ENCODE measurements at places on chromosomes 13 and 19.

GRCh38 chr13:20270163-20270865 lies 38.2 kb upstream of the GJB6 start:
- DNase-seq: no peak

DNA sequence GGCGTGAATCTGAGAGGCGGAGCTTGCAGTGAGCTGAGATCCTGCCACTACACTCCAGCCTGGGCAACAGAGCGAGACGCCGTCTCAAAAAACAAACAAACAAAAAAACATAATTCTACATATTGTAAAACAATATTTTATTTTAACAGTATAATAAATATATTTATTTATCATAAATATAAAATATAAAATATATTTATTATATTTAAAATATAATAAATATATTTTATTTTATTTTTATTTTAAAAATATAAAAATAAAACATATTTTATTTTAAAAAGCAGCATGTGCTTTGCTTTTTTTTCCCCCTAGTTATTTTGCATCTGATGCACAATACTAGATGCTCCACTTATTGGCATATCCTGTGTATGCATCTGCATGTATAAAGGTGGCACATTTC lies 1634.6 kb upstream of the PCDH20 start:
- no peak for DNase-seq

DNA sequence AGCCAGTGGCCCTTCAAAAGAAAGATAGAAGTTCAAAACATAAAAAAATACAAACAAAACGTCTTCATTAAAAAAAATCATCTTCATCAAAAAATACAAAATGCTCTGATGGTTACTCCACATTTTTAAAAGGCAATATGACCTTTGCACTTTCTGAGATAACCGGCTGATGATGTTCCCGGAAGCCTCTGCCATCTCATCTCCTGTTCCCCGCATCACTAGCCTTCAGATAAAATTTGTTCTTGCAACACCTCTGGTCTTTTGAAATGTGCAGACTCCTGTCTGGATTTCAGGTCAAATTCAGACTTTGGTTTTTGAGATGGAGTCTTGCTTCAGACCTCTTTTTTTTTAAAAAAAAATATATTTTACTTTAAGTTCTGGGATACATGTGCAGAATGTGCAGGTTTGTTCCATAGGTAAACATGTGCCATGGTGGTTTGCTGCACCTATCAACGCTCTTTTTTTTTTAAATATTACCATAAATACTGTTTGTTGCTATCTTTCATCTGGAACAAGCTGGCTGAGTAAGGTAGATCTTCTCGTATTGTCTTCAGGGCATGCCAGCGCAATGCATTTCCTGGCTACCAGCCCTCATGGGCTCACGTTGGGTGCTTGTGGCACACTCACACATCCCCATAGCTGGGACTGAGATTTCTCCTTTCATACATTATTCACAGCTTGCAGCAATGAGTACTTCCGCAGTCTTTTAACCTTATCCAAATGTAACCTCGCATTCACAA lies 418.9 kb upstream of the ARGLU1 start:
- DNase-seq: no peak

DNA sequence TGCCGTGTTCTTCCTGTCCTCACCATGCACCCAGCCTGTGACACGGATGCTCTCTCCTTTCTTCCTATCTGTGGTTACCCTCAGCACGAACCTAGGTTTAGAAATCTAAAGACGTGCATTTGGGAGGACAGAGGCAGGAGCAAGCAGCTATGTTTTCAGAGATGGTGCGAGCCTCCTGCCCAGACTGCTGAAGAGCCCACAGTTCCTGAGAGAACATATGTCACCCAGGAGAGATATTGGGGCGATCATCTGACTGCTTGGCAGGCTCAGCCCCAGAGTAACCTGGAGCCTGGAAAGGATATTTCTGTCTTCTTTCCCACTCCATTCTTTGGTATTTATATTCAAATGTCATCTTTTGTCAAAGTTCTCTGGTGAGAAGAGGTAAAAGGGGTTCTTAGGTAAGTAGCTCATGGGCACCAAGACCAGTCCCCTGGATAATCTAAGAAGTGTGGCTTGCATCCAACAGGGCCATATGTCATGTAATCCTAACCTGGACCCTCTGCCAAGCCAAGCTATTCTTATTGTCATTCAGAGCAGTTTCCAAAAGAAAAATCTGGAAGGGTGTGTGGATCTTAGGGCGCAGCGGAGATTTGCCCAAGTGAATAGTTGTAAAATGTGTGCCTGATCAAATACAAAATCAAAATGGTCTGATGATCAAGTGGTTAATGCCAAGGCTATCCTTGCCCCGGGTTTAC lies 59.5 kb downstream of the FGF9 start:
- DNase-seq: no peak

GRCh38 chr19:14479309-14479974 lies 4.3 kb upstream of the PTGER1 start:
- DNase-seq: no peak

- DNase-seq: no peak
Observed at GRCh38 chr13:77305266-77305665, 21.6 kb downstream of the MYCBP2 start.

- peak; percentile 80 for DNase-seq
Observed at GRCh38 chr19:40613690-40614621, 12.8 kb downstream of the LTBP4 start.

GRCh38 chr19:57841122-57841763 lies 8.4 kb upstream of the ZNF587 start:
- DNase-seq: no peak

GRCh38 chr13:110187641-110188161 lies 119.3 kb downstream of the COL4A1 start:
- no peak for DNase-seq

GRCh38 chr19:48398102-48398374 lies 4.6 kb downstream of the GRIN2D start:
- DNase-seq: no peak

DNA sequence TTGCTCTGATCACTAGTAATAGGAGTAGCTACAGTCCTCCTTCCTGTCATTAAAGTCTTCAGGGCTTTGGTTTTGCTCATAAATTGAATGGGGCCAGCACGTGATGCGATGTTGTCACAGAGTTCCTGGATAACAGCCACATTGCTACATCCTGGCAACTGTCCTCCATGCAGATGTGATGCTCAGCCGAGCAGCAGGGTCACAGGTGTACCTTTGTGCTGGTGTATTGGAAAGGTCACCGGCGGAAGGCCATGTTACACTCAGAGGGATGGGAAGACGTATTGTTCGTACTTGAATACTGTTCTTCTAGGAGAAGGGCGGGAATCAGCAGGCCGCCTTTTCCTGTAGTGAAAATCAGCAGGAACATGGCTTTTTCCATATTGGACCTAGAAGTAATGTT lies 713.8 kb upstream of the GPC6 start:
- DNase-seq: no peak

- DNase-seq: no peak
Observed at GRCh38 chr19:12880551-12881171, 588 bp downstream of the DNASE2 start.

- DNase-seq: no peak
Observed at GRCh38 chr19:45276284-45276687, 25.2 kb downstream of the MARK4 start.

GRCh38 chr19:13408889-13409518 lies 97.3 kb downstream of the CACNA1A start:
- DNase-seq: no peak

GRCh38 chr13:66551128-66551527 lies 679.0 kb downstream of the PCDH9 start:
- DNase-seq: no peak

DNA sequence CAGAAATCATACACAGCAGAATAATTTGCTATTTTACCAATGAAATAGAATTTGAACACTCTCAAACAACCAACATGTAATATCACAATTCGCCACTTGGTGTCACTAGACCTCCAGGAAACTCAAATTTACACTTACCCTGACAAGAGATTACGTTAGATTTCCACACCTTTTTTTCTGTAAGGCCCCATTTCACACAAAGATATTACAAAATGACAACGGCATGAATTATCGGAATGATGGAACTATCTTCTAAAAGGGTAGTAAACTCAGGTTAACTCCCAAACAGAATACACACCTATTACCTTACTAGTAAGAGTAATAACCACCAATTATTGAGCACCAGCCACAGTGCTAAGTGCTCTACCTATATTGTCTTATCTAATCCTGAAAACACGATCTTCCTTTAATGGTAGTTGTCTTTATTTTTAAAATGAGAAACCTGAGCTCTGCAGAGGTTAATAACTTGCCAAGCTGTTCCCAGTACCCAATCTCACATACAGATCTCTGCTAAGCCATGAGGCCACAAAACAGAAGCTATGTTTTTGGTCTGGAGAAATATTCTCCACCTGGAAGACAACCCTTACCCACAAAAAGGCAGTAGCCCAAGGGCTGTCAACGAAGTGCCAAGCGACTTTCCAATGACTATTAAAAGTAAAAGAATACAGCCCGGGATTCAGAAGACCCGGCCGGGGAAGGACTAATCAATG lies 152.4 kb downstream of the DCLK1 start:
- no peak for DNase-seq

GRCh38 chr19:6059988-6060599 lies 50.2 kb downstream of the RFX2 start:
- no peak for DNase-seq

DNA sequence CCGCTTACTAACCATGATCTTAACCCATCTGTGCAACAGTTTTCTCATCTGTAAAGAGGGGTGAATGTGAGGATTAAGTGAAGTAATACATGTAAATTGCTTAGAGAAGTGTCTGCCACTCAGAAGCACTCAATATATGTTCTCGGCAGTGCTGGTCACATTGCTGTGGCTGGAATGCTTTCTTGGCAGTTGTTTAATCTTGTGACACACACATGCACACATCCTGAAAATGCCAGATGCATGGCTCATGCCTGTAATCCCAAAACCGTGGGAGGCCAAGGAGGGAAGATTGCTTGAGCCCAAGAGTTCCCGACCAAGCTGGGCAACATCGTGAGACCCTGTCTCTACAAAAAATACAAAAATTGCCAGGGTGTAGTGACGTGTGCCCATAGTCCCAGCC lies 4.9 kb upstream of the DMKN start:
- DNase-seq: no peak

DNA sequence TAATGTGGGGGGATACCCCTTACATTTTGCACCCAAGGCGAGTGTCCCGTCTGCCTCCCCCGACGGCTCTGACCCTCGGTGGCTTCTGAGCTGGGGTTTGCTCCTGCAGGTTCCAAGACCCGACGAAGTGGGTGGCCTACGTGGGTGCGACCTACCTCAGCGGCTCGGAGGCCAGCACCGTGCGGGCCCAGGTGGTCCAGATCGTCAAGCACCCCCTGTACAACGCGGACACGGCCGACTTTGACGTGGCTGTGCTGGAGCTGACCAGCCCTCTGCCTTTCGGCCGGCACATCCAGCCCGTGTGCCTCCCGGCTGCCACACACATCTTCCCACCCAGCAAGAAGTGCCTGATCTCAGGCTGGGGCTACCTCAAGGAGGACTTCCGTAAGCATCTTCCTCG lies 19.1 kb downstream of the TIMM13 start:
- DNase-seq: no peak

- no peak for DNase-seq
Observed at GRCh38 chr19:4500841-4501591, 17.3 kb downstream of the PLIN4 start.

DNA sequence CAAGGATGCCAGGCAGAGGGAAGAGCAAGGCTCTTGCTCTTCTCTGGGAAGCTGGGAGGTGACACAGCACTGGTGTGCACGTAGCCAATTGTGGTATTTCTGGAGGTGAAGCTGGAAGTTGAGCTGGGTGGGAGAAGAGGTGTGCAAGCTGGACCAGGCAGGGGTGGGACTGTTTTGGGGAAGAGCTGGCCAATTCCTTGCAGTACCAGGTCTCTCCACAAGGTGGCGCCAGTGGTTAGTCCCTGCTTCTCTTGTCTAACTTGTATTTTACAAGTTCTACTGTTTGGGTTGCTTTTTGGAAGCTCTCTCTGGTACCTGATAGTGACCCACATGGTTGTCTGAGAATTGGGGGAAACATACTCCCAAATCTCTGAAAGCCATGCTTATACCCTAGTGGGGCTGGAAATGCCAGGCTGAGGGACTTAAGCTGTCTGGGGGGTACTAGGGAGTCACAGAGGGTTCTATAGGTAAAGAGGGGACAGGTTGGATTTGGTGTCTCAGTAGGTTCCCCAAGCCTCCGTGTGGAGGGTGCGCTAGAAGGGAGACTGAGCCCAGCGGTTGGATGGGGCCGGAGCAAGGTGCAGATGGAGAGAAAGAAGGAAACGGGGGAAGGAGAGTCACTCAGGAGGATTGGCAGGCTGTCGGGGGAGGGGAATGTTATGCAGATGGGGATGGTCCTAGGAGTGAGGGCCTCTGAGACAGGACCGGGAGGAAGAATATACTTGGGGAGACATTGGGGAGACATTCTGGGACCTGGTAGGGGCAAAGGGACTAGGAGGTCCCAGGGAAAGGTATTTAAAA lies 3.0 kb downstream of the HPN start:
- DNase-seq: peak; percentile 52

GRCh38 chr19:47613165-47614020 lies 4.5 kb downstream of the BICRA start:
- no peak for DNase-seq

DNA sequence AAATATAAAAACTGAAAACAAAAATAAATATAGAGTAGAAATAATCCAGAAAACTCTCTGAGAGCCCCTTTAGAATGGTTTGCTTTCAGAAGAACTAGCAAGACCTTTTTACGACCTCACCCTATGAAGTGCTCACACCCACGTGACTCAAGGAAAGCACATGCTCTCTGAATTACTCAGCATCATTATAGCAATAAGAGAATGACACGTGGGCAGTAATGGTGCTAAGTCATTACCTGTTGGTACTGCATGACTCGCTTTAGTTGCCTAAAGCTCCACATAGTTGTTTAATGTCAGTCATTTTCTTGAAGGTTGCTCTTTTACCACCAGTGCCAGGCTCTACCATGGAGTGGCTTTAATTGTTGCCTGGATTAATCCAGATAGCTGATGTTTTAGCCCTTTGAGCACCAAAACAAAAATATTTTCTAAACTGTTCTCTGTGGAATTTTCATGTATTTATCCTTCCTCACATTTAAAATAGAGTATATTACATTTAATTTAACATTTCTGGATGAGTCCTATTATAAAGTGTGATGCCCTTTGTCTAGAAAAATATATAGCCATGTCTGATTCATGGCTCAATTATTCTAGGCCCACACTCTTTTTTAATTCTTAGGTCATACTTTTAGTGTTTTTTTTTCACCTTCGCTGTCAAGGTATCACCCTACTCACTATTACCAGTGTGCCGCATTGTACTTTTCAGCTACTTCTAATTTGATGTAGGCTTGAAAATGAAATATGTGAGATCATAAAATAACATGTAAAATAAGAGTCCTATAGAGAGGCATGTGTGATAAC lies 56.8 kb downstream of the THSD1 start:
- DNase-seq: no peak

GRCh38 chr13:40149611-40150274 lies 494.3 kb downstream of the COG6 start:
- no peak for DNase-seq

GRCh38 chr19:17202249-17202648 lies 12.9 kb upstream of the USE1 start:
- no peak for DNase-seq

DNA sequence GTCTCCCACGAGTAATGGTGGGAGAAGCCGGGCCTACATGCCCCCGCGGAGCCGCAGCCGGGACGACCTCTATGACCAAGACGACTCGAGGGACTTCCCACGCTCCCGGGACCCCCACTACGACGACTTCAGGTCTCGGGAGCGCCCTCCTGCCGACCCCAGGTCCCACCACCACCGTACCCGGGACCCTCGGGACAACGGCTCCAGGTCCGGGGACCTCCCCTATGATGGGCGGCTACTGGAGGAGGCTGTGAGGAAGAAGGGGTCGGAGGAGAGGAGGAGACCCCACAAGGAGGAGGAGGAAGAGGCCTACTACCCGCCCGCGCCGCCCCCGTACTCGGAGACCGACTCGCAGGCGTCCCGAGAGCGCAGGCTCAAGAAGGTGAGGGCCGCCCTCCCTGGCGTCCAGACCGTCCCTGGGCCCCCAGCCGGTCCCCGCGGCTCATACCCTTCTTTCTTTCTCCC lies 1.4 kb upstream of the USF2 start:
- peak; percentile 31 for DNase-seq

Measured in activated T-cell treated with anti-CD3 and anti-CD28 coated beads for 1 hour (primary cell).